ENCODE measurements at places on chromosomes 6 and 20. TPM values are rescaled to one million over a fixed set of nuclear protein-coding genes. Genes with fewer than 3 reads are reported as not detected.

DNA sequence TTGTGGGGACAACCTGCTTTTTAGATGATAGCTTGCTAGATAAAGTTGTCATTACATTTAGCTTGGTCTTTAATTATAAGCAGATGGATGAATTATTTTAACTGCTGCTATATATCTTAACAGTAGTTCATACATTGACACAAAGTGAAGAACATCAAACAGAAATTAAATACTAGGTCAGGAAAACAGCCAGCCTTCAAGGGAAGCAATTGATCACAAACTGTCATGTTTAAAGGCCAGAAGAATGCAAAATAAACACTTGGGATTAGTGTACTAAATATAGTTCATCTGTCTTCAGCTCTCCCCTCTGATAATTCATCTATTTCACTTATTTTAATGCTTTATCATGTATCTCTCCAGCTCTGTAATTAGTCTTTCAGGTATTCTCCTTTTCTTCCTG, 225.1 kb upstream of the FERMT1 start:
- no peak for DNase-seq
- no peaks in the 10 kb centered on the region for H3K4me1 ChIP-seq
- H3K4me3 ChIP-seq, result no peak overlapping the region
- H3K36me3 ChIP-seq, result no peaks in the 10 kb centered on the region

GRCh38 chr20:24578567-24579415, 109.4 kb downstream of the SYNDIG1 start:
- H3K27ac ChIP-seq, result no peak overlapping the region
- H3K36me3 ChIP-seq, result no peaks in the 10 kb centered on the region
- no peak for DNase-seq

GRCh38 chr6:814378-815347, 121.7 kb upstream of the EXOC2 start:
- peaks cover 2% of the 10 kb centered on the region for H3K27me3 ChIP-seq
- H3K4me3 ChIP-seq, result no peak overlapping the region
- no peaks in the 10 kb centered on the region for H3K36me3 ChIP-seq
- no peak for DNase-seq
- no peak overlapping the region for H3K27ac ChIP-seq

GRCh38 chr6:125868678-125869395, 78.1 kb downstream of the NCOA7 start:
- no peaks in the 10 kb centered on the region for H3K27me3 ChIP-seq
- H3K27ac ChIP-seq, result no peak overlapping the region
- H3K36me3 ChIP-seq, result no peaks in the 10 kb centered on the region
- no peak overlapping the region for H3K4me3 ChIP-seq

DNA sequence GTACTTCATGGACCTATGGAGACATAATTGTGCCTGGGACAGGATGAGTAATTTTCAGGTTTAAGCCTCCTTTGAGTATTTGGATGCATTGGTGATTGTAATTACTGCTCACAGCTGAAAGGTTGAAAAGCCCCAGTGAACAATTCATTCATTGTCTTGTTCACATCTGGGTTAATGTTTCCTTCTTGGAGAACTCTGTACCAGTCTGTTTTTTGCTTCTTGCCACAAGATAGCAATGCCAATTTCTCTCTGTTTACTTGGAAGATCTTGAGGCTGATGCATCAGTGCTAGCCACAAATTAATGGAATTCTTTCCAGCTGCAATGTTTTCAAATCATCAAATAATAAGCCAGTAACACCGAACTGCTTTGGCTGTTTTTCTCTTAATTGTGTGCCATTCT, 207.8 kb downstream of the BMP2 start:
- H3K27ac ChIP-seq, result no peak overlapping the region
- no peak for DNase-seq
- H3K4me3 ChIP-seq, result no peak overlapping the region
- no peaks in the 10 kb centered on the region for H3K27me3 ChIP-seq
- no peaks in the 10 kb centered on the region for H3K4me1 ChIP-seq
- no peaks in the 10 kb centered on the region for H3K36me3 ChIP-seq

DNA sequence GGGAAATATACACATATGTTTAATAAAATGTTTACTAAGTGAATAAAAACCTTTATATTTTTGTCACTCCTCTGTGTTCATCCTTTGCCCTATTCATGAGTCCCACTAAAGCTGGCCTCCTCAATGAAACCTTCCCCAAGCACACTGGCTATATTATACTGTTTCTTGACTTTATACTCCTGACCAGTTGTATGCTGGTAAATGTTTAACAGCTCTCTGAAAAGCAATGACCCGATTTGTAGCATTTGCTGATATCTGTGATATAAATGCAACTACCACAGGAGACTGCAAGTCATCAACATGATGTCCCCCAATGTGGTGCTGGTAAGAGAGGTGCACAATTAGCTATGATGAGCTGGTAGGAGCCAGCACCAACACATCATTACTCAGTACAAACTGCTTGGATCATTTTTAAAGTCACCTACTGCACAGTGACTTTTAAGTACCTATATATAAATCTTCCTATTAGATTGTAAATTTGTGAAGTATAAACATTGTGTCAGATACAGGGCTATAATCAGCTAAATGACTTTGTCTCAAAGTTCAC, 64.6 kb upstream of the MCM9 start:
- H3K36me3 ChIP-seq, result peaks cover 3% of the 10 kb centered on the region
- H3K4me1 ChIP-seq, result no peaks in the 10 kb centered on the region
- H3K27ac ChIP-seq, result no peak overlapping the region
- DNase-seq, result no peak
- no peak overlapping the region for H3K4me3 ChIP-seq

- no peak overlapping the region for H3K27ac ChIP-seq
- no peaks in the 10 kb centered on the region for H3K27me3 ChIP-seq
- DNase-seq, result no peak
- H3K4me1 ChIP-seq, result no peaks in the 10 kb centered on the region
- no peaks in the 10 kb centered on the region for H3K36me3 ChIP-seq
Observed at GRCh38 chr6:69265706-69266105, 531.1 kb downstream of the LMBRD1 start.

DNA sequence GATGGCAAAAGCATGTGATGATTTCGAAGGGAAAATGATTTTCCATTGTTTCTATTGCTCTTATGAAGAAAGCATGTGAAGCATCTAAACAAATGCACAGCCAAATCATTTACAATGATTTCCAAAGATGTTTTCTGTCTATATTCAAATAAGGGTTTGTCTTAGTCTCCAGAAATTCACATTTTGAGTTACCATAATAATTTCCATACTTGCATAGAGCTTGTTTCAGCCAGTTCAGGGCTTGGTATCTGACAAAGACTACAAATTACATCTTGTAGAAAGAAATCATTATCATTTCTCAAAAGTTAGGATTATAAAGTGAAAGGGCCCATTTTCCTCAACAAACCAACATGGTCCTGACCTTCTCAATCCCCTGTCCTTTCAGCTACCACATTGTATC, 74.4 kb upstream of the PLEKHG1 start:
- H3K36me3 ChIP-seq, result no peaks in the 10 kb centered on the region
- no peaks in the 10 kb centered on the region for H3K27me3 ChIP-seq

- DNase-seq, result no peak
- H3K4me1 ChIP-seq, result no peaks in the 10 kb centered on the region
- no peak overlapping the region for H3K4me3 ChIP-seq
Observed at GRCh38 chr6:158938811-158939254, 61.2 kb downstream of the RSPH3 start.

- H3K36me3 ChIP-seq, result no peaks in the 10 kb centered on the region
- no peaks in the 10 kb centered on the region for H3K27me3 ChIP-seq
- H3K4me3 ChIP-seq, result no peak overlapping the region
- no peaks in the 10 kb centered on the region for H3K4me1 ChIP-seq
- no peak overlapping the region for H3K27ac ChIP-seq
- DNase-seq, result no peak
Observed at GRCh38 chr6:26051665-26052310, 35.4 kb upstream of the HFE start.

- peak overlapping the region; percentile 52 for H3K27ac ChIP-seq
- no peaks in the 10 kb centered on the region for H3K27me3 ChIP-seq
- no peaks in the 10 kb centered on the region for H3K36me3 ChIP-seq
- no peak for DNase-seq
Observed at GRCh38 chr6:25169553-25169952, 109.6 kb upstream of the CARMIL1 start.

DNA sequence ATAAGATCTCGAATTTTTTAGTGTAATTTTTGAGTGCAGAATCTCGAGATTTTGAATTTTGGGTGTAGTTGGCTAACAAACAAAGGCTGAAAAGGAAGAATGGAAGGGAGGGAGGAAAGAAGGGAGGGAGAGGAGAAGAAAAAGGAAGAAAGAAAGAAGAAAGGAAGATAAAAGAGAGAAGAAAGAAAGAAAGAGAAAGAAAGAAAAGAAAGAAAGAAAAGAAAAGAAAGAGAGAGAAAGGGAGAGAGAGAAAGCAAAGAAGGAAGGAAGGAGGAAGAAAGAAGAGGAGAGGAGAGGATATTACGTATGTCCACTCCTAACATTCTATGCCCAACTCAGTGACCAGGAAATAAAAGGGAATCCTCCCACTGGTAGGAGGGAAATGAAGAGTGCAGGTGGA, 169.6 kb downstream of the TBXT start:
- no peaks in the 10 kb centered on the region for H3K27me3 ChIP-seq
- no peaks in the 10 kb centered on the region for H3K36me3 ChIP-seq
- no peak overlapping the region for H3K27ac ChIP-seq
- no peaks in the 10 kb centered on the region for H3K4me1 ChIP-seq

- H3K27ac ChIP-seq, result no peak overlapping the region
- no peaks in the 10 kb centered on the region for H3K27me3 ChIP-seq
- H3K4me3 ChIP-seq, result no peak overlapping the region
- H3K36me3 ChIP-seq, result no peaks in the 10 kb centered on the region
- DNase-seq, result no peak
- H3K4me1 ChIP-seq, result no peaks in the 10 kb centered on the region
Observed at GRCh38 chr20:15555913-15556312, 1017.3 kb downstream of the KIF16B start.

DNA sequence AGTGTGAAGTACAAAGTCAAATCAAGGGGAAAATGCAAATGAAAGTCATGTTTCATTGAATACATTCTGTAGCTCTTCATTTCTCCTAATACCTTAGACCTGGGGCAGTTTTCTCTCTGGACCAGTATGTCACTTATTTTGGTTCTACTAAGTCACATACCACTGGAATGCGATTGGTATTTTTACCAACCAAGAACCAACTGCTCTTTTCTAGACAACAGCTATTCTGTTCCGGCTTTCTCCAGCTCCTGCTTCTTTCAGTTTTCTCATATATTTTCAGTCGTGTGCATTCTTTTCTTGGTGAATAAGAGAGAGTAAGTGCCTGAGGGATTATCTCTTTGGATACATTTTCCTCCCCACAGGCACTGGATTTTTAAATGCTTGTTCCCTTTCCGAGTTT, 39.2 kb upstream of the SPACA1 start:
- DNase-seq, result no peak
- H3K4me1 ChIP-seq, result no peaks in the 10 kb centered on the region
- no peak overlapping the region for H3K4me3 ChIP-seq
- no peaks in the 10 kb centered on the region for H3K27me3 ChIP-seq
- H3K27ac ChIP-seq, result no peak overlapping the region
- no peaks in the 10 kb centered on the region for H3K36me3 ChIP-seq

PRKN gene
- total RNA-seq, result 10.3 TPM

C6orf15 gene
- not detected for total RNA-seq

MROH8 gene
- total RNA-seq, result 4.9 TPM

C20orf141 gene
- total RNA-seq, result not detected

ZFP57 gene
- total RNA-seq, result not detected

FABP7 gene
- total RNA-seq, result not detected

GTSF1L gene
- total RNA-seq, result not detected

TP53TG5 gene
- total RNA-seq, result 1.9 TPM

DDO gene
- total RNA-seq, result 3.3 TPM

CCN5 gene
- total RNA-seq, result 19.4 TPM

ARG1 gene
- total RNA-seq, result not detected

Measured in uterus (tissue), 4 donors.